CD4-positive, CD25-positive, alpha-beta regulatory T cell (primary cell): ENCODE measurements at places on chromosomes 1 and 21. TPM values are rescaled to one million over a fixed set of nuclear protein-coding genes. Genes with fewer than 3 reads are reported as not detected.

DNA sequence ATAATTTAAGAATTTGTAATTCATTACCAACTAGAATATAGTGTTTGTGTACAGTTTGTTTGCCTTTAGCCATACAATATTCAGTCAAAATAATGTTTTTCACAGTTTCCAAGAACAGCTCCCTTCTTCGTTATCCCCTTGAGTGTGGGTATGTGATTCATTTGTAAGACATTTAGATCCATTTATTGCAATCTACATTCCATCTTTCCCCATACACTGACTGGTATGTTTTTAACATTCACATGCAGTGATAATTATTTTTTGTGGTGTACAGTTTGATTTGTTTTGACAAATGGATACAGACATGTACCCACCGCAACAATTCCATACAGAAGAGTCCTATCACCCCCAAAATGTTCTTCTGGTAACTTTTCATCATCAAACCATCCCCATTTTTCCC is 589.1 kb upstream of the ADAMTS5 start:
- DNase-seq, result no peak

The AUNIP gene
- total RNA-seq, result not detected

- no peak for DNase-seq
Measured at GRCh38 chr1:110212169-110213142, 2.3 kb downstream of the KCNC4 start.

DNA sequence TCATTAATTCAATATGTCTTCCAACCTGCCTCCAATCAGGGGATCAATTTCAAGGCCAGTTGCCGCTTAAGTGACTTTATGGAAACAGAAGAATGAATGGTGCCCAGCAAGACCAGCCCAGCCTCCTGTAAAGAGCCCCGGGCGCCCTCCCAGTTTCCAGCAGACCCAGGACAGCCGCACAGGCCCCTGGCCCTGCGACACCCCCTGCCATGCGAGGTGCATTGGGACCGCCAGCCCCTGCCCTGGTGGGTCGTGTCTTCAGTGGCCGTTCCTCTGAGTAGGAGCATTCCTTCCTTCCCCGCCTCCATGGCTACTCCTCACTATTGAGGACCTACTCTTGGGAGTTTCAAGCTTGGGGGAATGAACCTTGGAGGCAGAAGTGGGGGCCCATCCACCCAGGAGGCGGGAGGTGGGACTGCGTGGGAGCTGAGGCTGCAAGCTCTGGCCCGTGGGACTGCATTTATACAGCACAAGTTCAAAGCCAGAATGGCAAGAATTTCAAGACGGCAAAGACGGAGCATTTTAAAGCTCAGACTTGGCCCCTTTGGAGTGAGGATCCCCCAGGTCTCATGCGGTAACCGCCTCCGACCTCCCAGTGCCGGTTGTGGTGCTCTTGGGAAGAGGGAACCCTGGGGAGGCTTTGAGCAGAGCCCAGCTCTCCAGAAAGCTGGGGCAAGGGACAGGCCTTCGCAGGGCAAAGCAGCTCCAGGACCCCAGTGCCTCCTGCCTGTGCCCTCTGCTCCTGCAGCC is 73.1 kb upstream of the ACTRT2 start:
- no peak for DNase-seq

DNA sequence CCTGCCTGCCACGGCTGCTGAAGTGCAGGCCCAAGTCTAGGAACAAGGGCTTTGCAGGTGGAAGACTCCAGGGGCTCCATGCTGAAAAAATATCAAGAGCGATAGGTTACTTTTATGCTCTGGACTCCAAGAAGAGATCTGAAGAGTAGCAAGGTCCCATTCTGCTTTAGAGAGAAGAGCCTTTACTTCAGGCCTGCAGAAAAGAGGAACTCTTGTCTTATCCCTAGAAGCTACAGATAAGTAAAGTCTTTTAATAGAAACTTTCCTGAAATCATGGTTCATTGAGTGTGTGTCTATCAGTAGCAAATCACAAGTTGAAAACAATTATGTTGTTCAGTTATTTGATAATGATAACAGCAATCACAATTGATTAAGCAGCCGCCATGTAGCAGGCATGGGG is 113.3 kb downstream of the TNR start:
- no peak for DNase-seq

DNA sequence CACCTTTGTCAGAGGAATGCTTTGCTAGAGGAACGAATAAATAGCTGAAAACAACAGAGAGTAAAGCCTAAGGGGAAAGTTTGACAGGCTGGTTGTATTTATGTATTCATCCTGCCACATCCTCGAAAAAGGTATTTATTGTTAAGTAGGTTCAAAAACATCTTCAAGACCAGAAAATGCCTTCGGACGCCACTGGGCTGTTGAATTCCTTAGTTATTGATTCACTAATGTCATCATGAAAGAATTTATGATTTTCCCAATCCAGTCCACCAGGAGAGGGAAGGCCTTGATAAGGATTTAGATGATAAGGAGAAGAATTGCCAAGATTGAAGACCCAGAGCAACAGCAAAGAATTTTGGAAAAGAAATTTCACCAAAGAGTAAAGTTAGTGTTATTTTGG is 35.2 kb upstream of the MAB21L3 start:
- DNase-seq, result no peak

DNA sequence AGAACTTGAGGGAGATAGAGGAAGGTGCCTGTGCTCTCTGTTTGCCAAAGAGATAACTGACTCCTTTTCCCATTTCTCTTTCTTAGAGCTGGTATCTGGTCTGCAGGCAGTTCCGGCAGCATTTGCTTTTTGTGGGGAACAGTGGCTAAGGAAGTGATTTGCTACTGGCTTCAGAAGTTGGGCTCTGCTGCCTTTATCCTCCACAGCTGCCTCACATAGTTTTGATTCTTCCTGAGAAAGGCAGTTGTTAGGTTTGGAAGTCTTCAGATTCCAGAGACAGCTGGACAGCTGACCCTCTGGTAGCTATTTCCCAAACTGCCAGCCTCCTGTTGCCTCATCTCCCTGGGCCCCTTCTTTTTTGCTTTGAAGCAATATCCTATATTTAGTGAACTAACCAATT is 62.6 kb upstream of the MACF1 start:
- DNase-seq, result no peak

The NDUFV3 gene
- total RNA-seq, result 18.2 TPM

DNA sequence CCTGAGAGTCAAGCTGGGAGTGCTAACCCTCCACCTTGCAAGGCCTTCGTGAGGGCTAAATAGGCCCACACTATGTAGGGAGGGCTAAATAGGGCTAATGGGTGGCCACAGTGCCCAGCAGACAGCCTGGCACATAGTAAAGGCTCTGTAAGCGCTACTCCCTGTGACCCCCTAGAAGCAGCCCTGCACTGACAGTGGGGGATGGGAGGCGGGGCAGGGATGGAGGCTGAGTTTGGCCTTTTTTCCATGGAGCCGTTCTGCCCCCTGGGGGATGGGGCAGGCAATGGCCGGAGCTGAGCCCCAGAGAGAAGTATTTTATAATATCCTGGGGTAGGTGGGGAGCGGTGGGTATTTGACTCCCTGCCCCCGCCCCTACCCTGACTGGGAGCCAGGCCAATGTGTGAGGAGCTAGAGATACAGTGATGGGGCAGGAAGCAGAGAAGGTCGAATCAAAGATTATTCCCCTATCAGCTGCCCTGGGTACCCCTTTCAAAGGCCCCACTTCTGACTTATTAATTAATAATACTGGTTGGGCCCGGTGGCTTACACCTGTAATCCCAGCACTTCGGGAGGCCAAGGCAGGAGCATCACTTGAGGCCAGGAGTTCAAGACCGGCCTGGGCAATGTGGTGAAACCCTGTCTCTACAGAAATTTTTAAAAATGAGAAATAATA is 42.3 kb downstream of the LACTBL1 start:
- DNase-seq, result no peak

DNA sequence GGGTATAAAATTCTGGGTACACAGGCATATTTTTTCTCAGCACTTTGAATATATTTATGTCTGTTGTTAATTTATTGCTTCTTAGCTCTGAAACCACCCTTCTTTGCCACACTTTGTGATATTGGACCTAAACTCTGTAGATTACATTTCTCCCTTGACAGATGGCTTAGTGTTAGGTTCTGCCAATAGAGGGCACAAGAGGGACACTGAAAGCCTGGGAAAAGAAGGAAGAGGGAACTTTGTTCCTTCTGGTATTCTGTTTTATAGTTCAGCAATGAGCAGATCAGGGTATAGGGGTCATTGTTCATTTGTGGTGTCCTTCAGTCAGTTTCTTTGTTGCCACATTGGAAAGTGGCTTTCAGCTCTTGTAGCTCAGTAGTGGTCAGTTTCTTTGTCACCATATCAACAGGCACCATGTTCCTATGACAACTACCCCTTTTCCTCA is 423.5 kb upstream of the PROX1 start:
- no peak for DNase-seq

The PTPN14 gene
- 0.10 TPM for total RNA-seq

- no peak for DNase-seq
Measured at GRCh38 chr1:245666412-245666811, 511.6 kb downstream of the KIF26B start.

DNA sequence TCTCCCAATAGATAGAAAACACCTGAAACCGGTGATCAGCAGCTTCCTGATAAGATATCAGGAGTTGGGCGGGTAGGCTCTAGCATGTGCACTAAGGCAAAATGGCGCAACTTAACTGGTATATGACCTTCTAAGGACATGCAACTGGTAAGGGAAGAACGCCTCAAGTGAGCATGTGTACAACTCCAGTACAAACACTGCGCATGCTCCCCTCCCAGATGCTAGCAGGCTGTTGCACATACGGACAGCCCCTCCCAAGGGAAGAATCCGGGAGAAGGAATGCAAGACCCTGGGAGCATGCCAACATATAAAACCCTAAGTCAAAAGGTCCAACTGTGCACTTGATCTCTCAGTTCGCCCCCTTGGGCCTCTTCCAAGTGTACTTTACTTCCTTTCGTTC is 110.8 kb downstream of the TSEN15 start:
- DNase-seq, result no peak

GRCh38 chr1:183910845-183911244 is 105.9 kb downstream of the RGL1 start:
- no peak for DNase-seq

GRCh38 chr1:64877151-64877550 is 89.2 kb downstream of the JAK1 start:
- peak; percentile 82 for DNase-seq

The GCSAML gene
- total RNA-seq, result 0.67 TPM

- DNase-seq, result no peak
Measured at GRCh38 chr21:45283611-45284455, 3.9 kb downstream of the POFUT2 start.

DNA sequence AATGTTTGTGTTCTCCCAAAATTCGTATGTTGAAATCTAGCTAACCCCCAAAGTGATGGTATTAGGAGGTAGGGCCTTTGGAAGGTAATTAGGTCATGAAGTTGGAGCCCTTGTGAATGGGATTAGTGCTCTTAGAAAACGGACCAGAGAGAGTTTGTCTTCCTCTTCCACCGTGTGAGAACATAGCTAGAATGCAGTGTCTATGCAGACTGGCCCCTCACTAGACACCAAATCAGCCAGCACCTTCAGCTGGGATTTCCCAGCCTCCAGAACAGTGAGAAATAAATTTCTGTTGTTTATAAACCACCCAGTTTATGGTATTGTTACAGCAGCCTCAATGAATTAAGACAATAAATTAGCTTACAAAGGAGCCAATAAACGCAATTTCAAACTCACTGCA is 58.0 kb downstream of the KIAA0319L start:
- DNase-seq, result no peak

The FRRS1 gene
- total RNA-seq, result 1.1 TPM

The SPRR4 gene
- total RNA-seq, result not detected

DNA sequence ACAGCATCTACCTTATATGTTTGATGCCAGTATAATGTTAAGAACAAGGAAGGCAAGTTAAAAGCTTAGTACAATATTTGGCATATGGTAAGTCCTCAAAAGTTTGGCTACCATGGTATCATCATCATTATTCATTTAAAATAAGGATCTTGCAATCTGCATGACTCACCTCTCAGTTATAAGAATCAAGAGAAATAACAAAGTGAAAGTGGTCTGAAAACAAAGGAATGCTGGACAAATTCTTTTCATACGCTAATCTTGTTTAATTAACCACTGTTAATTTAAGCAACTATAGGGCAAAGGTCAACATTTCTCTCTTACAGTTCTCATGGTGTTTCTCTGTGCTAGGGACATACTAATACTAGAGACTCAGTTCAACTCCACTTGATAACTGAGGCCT is 13.0 kb upstream of the CLDN19 start:
- no peak for DNase-seq

DNA sequence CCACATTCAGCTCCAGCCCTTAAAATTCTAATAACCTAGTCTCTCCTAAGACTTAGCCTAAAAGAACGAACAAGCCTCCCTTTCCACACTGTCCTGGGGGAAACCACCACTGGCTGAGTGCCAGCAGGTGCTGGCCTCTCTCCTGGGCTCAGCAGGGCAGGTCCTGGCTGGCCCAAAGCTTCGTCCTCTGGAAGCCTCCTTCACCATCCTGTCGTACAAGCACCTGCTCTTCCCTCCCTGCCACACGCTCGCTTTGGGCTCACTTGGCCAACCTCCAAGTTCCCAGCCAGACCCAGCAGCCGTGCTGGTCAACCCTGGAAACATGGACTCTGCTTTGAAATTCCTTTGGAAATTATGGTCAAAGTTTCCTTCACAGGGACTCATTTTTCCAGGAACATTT is 58.2 kb upstream of the SLC25A33 start:
- no peak for DNase-seq

GRCh38 chr1:2174348-2175054 is 20.1 kb downstream of the FAAP20 start:
- peak; percentile 45 for DNase-seq

- no peak for DNase-seq
Measured at GRCh38 chr1:193069748-193070385, 10.5 kb downstream of the RO60 start.

- no peak for DNase-seq
Measured at GRCh38 chr1:107153014-107153413, 12.2 kb downstream of the NTNG1 start.

DNA sequence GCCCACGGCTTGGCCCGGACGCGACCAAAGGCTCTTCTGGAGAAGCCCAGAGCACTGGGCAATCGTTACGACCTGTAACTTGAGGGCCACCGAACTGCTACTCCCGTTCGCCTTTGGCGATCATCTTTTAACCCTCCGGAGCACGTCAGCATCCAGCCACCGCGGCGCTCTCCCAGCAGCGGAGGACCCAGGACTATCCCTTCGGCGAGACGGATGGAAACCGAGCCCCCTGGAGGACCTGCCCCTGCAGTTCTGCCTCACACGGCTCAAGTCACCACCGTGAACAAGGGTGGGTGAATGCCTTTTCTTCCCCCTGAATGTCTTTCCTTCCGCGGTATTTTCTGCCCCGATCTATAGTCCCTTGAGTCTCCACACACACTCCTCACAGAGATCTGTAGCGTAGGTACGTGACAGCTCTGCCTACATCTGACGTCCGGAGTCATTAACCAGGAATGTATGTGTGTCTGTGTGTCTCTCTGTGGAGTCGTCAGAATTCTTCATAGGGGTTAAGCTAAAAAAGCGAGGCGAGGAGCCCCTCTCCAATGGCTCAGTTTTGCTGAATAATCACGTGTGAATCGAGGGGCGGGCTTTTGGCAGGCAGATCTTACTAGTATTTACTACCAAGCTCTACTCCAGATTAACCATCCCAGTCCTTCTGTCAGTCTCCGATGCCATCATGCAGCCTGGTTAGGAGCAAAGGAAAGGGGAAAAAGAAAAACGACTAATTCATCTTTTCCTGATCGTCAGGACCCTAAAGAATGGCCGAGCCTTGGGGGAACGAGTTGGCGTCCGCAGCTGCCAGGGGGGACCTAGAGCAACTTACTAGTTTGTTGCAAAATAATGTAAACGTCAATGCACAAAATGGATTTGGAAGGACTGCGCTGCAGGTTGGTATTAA is at the start of gene CDKN2C:
Gene CDKN2C (plus strand): TSS at position 635 of the 898 bp plus-strand sequence. CDS start 124 bp downstream, at position 759.
- DNase-seq, result peak; percentile 57
